ENCODE measurements at places on chromosomes 7 and 10.

DNA sequence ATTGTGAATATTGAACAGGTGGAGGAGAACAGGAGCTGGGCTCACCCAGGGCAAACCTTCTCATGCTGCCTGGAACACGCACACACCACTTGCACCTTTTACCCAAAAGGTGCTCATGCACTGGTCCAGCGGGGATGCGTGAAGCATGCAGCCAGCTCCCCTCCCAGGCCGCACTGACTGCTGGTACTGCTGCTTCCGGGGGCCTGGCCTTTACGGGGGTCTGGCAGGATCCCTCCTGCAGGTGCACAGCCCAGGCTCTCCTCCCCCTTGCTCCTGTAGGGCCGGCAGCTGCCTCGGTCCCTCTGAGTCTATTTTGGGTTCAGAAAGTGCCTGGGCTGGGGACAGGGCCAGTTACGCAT lies 221.7 kb downstream of the DNAJB6 start:
- no peak for DNase-seq

DNA sequence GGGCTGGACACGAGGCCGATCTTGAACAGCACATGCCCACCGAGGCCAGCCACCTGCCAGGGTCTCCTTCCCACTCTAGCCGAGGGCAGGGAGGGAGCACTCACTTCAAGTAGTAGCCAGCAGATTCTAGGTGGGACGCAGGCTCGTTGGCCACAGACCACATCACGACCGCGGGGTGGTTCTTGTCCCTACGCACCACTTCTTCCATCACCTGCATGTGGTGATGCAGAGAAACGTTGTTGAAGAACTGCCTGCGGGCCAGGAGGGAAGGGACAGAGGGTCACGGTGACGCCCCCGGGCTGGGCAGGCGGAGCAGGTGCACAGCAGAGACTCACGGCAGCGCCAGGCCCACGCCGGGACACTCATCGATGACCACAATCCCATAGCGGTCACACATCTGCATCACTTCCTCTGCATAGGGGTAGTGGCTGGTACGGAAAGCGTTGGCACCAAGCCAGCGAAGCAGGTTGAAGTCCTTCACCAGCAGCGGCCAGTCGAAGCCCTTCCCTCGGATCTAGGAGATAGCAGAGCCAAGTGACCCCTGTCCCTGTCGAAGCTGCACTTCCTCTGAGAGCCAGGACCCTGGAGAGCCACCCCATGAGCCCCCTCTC lies 7.7 kb downstream of the GUSB start:
- peak; percentile 62 for DNase-seq

- DNase-seq = peak; percentile 55
Measured at GRCh38 chr7:3280445-3280844, 20.6 kb upstream of the SDK1 start.

- no peak for DNase-seq
Measured at GRCh38 chr7:100208911-100209408, 10.8 kb upstream of the PVRIG start.

DNA sequence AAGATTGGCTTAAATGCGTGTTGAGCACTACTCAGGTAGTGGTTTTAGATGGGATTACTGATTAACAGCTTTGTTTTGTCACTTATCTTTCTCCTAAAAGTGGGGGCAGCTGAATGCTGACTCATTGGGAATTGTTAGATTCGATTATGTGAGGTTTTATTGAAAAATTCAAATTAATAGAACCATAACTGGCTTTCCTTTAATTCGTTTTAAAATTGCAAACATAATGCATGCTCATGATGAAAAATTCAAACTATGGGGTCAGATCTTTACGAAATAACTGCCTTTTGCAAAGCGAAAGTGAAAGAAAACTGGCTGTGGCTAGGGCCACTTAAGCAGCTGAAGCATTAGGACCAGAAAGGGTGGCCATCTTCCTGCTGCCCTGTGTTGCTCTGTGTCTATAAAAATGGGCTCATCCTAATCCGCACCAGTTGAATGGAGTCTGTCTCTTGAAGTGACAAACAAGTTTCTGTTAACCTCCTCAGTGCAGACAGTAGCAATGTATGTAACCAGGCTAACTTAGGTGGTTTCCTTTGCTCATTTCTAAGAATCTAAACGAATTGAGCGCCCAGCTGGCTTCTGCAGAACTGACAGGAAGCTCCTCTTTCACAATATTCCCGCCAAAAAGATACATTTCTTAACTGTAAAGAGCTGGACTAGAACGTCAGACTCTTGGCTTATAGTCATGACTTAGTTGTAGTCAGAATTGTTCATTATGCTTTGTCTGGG lies 27.8 kb downstream of the DENND10 start:
- no peak for DNase-seq

Measured in mesenteric fat pad (tissue), 1 donor.